ENCODE measurements at places on chromosomes 2 and 18.

GRCh38 chr2:231821908-231822307, 35.7 kb downstream of the COPS7B start:
- DNase-seq = no peak

DNA sequence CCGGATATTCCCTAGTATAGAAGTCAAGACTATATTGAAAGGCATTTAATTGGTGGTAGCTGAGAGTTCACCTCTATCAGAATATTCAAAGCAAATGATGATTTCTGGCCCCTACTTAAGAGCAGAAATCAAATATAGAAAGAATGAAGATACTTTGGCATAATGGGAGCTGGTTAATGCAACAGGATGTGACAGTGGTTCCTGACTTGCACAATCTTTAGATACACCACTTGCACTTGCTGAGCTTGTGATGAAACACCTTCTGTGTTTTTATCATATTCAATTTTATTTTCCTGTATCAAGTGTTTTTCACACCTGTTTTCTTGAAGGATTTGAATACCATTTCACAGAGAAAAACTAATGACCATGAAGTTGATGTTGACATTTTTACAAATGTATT, 124.1 kb upstream of the CDH19 start:
- DNase-seq = no peak

GRCh38 chr2:12771154-12771553, 54.4 kb downstream of the TRIB2 start:
- no peak for DNase-seq

DNA sequence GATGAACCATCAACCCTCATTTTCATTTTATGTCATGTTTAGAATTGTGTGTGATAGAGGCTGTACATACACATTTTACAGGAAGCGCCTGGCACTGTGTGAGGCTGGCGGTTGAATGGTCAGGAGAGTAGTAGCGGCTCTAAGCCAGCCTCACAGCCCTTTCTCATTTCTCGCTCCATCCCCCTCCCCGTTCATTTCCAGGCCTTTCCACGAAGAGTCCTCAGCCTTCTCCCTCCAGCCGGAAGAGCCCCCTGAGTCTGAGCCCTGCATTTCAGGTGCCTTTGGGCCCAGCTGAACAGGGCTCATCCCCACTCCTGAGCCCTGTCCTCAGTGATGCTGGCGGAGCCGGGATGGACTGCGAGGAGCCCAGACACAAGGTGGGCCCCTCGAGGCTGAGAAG, 51.8 kb downstream of the STK25 start:
- no peak for DNase-seq

- peak; percentile 90 for DNase-seq
Observed at GRCh38 chr2:11123856-11124759, 31.2 kb upstream of the SLC66A3 start.

GRCh38 chr2:113234721-113235346, 43.9 kb downstream of the PAX8 start:
- no peak for DNase-seq

DNA sequence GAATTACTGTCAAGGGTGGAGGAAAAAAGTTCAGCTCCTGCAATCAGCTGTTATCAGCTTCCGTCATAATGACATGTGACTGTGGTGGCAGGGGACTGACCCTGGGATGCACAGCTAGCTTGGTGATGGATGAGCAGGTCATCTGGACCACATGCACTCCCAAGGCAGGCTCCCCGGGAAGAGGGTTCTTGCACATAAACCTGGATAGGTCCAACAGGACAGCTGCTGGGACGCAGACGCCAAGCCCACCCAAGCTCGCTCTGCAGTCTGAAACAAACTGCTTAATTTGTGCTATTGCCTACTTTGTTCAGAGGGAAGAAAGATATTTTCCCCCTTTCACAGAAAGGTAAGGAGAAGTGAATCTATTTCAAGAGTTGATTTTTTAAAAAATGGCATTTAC, 30.2 kb downstream of the FAM178B start:
- DNase-seq = no peak

DNA sequence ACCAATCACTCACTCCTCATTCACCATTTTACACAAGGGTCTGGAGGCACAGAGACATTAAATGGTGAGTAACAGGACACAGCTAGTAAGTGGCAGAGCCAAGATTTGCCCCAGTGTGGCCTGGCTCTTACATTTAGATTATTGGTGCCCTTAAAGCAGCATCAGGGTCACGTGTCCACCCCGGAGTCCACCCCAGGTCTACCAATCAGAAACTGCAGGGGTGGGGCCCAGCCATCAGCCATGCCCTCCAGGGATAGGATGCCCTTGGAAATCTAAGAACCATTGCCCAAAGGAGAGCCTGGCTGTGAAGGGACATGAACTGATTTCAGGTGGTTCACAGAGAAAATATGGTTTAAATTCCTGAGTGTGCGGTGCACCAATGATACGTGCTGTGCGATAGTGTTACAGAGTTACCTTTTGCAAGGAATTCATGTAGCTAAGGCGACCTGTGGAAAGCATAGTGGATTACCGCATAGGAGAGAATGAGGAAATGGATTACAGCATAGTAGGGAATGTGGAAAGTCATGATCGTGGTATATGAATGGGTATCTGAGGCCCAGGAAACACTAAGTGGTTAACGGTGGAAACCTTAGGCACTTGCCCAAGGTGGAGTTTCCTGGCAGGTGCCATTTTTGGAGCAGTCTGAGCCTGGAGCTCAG, 17.8 kb downstream of the IGFBP5 start:
- DNase-seq = no peak

GRCh38 chr2:146323564-146323963, 1521.3 kb upstream of the ACVR2A start:
- DNase-seq = no peak

- DNase-seq = no peak
Observed at GRCh38 chr18:69220529-69220928, 180.2 kb upstream of the DOK6 start.

GRCh38 chr2:95297639-95298395, 670 bp downstream of the KCNIP3 start:
- no peak for DNase-seq

GRCh38 chr2:9356261-9356660, 67.1 kb downstream of the ITGB1BP1 start:
- no peak for DNase-seq

DNA sequence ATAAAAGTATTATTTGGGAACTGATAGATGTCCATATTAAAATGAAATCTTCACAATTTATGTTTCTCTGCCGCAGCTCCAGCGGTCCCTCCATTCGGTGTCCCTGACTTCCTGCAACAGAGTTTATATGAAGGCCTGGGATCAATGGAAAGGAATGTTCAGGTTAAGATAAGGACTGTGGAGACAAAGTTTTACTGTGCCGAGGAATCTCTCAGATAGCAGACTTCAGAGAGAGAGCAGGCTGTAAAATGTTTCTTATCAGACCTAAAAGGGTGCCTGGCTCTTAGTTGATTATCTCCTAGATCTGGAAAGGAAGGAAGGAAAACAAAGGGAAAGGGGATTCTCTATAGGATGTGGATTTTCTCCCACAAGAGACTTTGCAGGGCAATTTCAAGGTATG, 193.7 kb upstream of the PIEZO2 start:
- no peak for DNase-seq

DNA sequence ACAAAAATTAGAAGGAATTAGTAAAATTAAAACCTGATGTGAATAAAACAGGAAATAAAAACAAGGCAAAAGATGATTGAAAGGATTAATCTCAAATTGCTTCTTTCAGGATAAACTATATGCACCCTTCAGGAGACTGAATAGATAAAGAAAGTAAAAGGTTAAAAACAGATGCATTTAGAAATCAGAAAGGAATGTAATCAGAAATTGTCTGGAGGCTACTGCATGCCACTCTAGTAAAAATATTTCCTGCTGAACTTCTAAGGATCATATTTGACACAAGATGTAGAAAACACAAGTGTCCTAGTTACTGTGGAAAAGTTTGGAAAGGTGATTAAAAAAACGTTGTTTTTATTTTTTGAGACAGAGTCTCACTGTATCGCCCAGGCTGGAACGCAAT, 16.2 kb downstream of the CHCHD5 start:
- DNase-seq = no peak
